WTC11 (cell line): ENCODE measurements at places on chromosomes 7 and 10.
A peak's percentile ranks its signal among the peaks of the same experiment; 100 is the strongest.

GRCh38 chr10:14074062-14074884 is 256.5 kb downstream of the FRMD4A start:
- no peak for DNase-seq

DNA sequence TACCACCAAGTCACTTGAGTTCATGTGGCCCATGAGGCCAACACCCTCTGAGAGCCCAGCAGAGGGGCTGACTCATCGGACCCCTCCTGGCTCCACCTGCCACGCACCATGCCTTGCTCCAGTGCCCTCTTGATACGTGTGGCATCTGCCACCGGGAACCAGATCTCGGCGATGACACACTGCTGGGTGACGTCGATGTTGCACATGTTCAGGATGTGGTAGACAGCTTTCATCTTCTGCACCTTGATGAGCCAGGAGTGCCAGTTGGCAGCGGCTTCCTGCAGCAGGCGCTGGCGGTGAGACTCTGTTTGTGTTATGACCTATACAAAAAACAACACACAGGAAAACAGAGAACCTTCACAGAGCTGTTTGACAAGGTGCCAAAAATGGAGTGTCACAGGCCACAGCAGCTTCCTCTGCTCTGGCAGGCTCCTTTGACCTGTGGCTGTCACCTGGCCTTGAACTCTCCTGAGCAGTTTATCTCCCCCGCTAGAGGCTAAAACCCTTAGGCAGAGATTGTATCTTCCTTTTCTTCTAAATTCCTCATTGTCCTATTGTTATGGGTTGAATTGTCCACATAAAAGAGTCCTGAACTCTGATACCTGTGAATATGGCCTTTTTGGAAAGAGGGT is 45.2 kb upstream of the TMEM213 start:
- DNase-seq: no peak

DNA sequence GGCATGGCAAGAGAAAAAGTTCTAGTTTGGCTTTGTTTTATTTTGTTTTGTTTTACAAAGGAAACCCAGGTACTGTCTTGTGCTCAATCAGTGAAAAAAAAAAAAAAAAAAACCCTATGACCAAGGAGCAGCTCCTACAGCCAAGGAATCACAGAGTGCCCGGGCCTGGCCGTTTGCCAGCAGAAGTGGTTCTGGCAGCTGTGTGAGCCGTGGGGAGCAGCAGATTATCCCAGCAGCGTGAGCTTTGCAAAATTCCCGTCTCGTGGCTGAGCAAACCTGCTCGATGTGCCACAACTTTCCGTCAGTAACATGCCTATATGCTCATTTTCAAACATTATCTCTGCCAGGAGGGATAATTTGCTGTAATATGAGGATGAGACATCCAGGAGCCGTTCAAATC is 293.7 kb downstream of the POU6F2 start:
- peak; percentile 41 for DNase-seq

DNA sequence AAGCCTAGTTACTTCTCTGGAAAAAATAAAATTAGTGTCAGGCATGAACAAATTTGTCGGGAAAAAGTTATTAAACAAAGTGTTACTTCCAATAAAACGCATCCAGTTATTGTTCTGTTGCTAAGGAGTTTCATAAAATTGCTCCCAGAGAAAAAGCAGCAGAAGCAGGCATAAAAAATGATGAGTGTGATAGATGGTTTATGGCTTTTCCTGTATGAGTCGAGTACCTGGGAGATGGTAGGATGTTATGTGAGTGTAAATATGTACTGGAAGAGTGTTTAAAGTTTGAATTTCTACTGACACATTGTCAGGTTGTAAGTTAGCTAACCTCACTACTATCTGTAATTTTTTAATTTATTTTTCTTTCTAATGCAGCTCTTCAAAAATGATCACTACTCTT is 390.7 kb downstream of the ARL4A start:
- no peak for DNase-seq

- no peak for DNase-seq
Measured at GRCh38 chr7:117087639-117088396, 134.5 kb downstream of the ST7 start.

GRCh38 chr7:123367484-123368122 is 166.8 kb downstream of the IQUB start:
- DNase-seq: peak; percentile 21

GRCh38 chr10:79367426-79368189 is 20.3 kb downstream of the PPIF start:
- DNase-seq: no peak

DNA sequence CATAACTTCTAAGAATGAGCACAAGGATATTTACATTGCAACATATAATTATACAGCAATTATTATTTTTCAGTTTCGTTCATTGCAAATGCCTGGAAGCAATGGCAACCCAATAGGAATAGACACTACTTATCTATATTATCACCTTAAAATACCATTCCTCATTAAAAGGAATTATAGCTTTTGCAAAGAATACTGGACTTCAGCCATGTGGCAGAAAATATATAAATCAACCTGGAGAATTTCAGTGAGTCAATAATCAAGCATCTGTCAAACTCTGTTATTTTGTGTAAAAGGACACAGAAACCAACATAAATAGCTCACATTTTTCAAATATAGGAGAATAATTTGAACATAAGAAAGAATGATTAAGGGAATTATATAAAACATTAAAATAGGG is 96.1 kb upstream of the SEMA3C start:
- no peak for DNase-seq
